ENCODE measurements at places on chromosomes 6 and 20.

DNA sequence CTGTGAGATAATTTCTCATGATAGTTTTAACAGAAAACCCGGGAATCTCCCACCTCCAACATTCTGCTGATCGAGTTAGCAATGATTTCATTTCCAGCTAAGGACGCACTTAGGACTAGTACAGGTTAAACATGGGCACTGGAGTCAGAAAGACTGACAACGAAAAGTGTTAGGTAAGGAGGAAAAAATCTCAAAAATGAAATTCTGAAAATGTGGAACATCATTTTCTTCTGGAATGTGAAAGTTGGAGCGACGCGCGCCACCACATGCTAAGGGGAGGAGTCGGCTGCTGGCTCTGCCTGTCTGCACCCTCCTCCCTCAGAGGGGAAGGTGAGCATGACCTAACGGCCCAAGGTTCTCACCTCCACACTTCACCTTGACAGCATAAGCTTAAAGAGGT lies 221.6 kb upstream of the KCNG1 start:
- no peak for DNase-seq

DNA sequence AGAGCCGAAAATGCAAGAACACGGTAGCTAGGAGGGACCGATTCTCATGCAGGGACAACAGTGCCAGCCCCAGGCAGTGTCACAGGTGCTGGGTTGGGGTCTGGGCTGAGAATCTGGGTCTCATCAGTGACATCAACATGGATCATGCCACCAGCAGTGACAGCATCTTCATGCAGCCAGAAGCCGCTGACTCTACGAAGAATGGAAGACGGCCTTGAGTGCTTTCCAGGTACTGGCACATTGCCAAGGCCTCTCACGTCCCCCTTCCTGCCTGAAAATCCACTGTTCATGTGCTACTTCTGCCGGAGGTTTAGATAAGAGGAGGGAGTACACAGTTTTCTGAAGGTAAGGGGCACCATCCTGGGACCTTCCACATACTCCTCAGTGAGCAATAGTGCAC lies 141.1 kb upstream of the FOXQ1 start:
- no peak for DNase-seq

- DNase-seq = no peak
Measured at GRCh38 chr20:62336775-62337557, 30.1 kb downstream of the LAMA5 start.

GRCh38 chr6:69279805-69280204 lies 517.0 kb downstream of the LMBRD1 start:
- DNase-seq = no peak

GRCh38 chr6:14079433-14079832 lies 38.1 kb upstream of the CD83 start:
- no peak for DNase-seq

GRCh38 chr6:164214066-164214465 lies 799.5 kb downstream of the QKI start:
- no peak for DNase-seq

DNA sequence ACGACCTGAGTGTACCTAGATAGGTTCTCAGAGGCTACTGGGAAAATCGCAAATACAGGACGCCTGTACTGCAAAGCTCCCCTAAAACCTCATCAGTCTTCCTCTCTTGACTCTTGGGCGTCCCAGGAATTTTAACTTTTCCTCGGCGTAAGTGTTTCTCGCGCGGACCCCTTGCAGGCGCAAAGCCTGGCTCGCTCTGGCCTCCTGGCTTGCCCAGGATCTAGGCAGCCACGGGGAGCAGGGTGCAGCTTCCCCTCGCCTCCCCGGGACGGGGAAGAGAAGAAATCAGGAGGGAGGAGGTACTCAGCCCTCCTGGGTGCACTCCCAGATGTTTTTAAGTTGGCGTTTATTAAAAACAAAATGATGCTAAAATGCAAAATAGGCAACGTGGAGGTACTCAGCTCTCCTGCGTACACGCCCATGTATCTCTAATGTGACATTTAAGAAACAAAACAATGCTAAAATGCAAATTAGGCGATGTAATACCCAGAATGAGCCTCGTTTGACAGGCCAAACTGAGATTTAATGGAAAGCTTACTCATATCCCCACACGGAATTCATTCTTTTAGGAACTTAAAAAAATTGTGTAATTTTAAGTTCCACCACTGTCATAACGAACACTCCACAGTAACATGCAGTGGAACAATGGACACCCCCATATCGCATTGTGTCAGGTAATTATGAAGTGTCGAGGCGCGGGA lies 1.6 kb upstream of the SOBP start:
- no peak for DNase-seq

GRCh38 chr6:16224409-16224808 lies 14.0 kb upstream of the GMPR start:
- DNase-seq = no peak

- no peak for DNase-seq
Measured at GRCh38 chr6:75217193-75217592, 11.3 kb upstream of the COL12A1 start.

DNA sequence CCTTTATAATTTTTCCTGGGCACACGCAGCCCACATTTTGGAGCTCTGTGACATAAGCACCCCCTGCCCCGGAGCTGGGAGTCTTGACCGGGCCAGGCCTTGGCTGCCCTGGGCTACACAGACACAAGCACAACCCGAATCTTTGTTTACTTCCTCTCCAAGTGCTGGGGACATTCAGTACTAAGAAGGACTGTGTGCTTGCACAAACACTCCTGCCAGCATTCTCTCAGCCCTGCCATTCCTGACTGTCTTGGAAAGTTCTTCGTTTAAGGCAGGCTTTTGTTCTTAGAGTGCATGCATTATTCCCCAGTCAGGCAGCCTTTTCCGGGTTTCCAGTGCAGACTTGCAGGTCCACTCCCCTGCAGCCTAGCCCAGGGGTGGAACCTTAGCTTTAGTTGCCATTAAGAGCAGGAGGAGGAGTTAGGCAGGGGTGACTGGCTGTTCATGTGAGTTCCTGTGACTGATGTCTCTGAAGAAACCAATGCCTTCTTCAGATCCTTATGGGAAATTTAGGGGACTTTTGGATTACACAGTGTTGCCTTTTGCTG lies 28.6 kb downstream of the FOXO3 start:
- DNase-seq = no peak

DNA sequence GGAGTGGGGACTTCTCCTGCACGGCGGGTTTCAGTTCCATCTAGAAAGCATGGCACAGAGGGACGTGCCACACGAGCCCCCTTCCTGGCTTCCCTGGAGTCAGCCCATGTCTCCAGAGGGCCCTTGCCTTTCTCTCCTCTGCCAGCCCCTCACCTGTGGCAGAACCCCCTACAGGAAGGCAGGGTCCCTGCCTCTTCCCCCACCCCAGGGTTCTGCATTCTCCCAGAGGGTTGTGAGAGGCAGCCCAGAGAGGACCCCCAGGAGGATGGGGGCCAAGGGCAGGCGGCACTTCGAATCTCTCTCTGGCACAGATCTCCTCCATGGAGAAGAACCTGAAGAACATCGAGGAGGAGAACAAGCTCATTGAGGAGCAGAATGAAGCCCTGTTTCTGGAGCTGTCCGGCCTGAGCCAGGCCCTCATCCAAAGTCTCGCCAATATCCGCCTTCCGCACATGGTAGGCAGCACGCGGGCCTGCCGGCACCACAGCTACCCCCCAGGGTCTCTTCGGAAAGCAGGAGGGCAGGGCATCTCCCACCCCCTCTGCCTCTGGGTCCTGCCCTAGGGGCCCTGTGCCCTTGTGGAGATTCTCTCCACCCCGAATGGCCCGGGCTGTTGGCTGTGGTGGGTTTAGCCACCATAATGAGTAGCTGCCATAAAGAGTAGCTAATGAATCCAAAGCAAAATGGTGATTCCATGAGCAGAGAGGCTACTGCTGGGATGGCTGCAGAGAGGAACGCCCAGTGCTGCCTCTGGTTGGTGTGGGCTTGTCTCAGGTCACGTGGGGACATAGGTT lies 15.9 kb upstream of the PCMTD2 start:
- DNase-seq = no peak

DNA sequence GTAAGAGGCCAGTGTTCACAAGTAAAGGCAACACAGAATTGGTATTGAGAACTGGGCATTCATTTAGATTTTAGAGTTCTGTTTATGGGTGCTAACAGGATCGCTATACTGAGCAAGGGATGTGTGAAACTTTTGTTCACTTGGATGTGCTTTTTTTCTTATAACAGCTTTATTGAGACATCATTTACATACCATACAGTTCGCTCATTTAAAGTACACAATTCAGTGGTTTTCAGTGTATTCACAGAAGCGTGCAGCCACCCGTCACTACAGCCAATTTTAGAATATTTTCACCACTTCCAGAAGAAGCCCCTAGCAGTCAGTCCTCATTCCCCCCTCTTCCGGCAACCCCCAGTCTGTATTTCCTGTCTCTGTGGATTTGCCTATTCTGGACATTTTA lies 48.7 kb downstream of the GFRA4 start:
- no peak for DNase-seq

- no peak for DNase-seq
Measured at GRCh38 chr6:42047213-42047590, 3.1 kb upstream of the TAF8 start.

- DNase-seq = no peak
Measured at GRCh38 chr6:134422426-134423231, 104.7 kb upstream of the SGK1 start.

DNA sequence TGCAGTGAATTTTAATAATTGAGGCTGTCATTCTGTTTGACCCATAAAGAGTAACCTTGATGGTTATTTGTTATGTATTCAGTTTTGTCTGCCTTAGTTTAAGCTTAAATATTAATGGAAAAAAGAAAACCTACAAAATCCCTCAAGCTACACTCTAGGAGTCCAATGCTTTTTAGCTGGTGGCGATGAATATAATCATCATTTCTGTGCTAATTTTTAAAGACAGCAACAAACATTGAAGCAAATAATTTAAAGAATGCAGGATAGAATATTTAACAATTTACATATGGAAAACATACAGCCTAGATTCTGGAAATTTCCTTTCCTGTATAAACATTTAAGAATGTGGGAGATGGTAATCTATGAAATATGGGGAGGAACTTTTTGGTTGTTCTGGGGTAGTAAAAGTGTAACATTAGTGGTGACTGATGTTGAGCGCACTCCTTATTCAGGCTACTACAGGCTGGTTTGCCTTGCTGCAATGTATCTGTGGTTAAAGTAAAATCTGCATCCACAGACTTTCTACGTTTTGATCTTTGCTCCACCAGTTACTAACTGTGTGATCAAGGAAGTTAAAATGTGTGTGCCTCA lies 287.9 kb upstream of the DEFB112 start:
- no peak for DNase-seq

- no peak for DNase-seq
Measured at GRCh38 chr6:132812756-132813172, 1.6 kb upstream of the RPS12 start.

- DNase-seq = peak; percentile 33
Measured at GRCh38 chr20:815914-816606, 17.5 kb upstream of the FAM110A start.

- no peak for DNase-seq
Measured at GRCh38 chr6:12223383-12223782, 66.8 kb upstream of the EDN1 start.

GRCh38 chr6:134105940-134106339 lies 53.5 kb upstream of the SLC2A12 start:
- no peak for DNase-seq

GRCh38 chr6:23244300-23244699 lies 674.9 kb downstream of the HDGFL1 start:
- no peak for DNase-seq

GRCh38 chr6:105482227-105482844 lies 79.5 kb upstream of the PREP start:
- no peak for DNase-seq

DNA sequence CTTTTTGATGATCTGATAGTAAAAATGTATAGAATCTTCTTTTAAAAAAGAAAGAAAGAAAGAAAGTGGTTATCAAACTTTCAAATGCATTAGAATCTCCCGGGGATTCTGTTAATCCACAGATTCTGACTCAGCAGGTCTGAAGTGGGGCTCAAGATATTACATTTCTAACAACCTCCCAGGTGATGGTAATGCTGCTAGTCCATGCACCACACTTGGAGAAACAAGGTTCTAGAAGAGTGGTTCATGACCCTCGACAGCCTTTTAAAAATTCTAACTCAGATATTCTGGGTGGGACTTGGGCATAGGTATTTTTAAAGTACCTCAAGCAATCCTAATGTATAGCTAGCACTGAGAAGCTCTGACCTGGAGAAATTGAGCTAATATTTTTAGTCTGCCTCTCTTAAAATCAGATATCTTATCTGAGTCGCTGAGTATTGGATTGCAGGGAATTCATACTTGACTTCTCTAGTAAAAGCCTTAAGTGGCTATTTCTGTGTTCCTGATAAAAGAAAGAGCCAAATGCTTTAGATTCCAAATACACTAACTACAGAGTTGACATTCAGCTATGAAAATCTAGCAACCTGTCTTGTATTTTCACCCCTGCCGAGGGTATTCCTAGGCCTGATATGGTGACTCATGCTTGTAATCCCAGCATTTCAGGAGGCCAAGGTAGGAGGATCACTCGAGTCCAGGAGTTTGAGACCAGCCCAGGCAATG lies 252.4 kb downstream of the PHACTR1 start:
- no peak for DNase-seq

DNA sequence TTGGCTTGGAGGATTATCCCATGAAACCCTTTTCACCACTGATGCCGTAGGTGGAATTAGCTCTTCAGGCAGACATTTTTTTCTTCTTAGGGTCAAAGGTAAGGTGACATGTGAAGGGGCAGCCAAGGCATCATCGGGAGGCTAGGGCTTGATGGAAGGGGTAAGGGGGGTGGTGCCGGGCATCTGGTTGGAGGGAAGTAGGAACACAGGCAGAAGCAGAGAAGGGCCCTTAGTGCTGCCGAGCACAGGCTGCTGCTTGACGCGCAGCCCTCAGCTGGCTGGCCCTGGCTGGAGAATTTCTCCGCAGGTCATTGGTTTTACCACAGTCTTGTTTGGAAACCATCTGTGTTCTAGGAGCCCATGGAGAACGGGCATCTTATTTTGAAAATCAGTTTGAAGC lies 54.7 kb downstream of the TRAF3IP2 start:
- DNase-seq = no peak

DNA sequence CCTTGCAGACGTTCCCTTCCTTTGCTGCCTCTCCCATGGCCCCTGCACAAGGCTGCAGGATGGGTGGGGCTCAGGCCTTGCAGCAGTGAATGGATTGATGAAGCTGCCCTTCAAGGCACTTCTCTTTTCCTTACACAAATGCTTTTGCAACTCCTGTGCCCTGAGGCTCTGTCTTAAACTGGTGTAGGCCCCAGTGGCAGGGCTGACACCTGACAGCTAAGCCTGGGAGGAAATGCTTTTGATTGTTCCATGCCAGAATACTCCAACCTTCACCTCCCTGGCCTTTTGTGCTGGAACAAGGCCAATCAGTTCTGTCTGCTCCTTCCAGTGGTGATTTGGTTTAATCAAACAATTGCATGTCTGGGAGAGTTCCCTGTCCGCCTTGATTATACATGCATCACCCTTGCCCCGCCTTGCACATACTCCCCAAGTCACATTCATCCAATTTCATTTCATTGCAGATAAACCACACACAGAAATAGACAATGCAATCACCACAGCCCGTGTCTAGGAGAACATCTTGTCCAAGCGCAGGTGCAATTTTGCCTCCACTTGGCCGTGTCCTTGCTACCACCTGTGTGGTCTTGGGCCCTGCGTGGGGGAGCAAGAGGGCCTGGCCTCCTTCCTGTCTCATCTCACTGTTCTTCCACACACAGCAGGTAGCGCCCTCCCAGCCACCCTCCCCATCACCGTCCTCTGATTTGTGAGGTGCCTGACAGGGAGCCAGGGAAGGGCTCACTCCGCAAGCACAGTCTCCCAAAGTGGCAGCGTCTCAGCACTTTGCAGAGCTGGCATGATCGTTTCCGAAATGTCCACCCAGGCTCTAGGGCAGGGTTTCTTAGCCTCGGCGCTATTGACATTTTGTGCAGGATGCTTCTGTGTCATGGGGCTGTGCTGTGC lies 120.4 kb downstream of the CDH26 start:
- DNase-seq = no peak
